ENCODE measurements at places on chromosomes 5 and 9.
A peak's percentile ranks its signal among the peaks of the same experiment; 100 is the strongest.

DNA sequence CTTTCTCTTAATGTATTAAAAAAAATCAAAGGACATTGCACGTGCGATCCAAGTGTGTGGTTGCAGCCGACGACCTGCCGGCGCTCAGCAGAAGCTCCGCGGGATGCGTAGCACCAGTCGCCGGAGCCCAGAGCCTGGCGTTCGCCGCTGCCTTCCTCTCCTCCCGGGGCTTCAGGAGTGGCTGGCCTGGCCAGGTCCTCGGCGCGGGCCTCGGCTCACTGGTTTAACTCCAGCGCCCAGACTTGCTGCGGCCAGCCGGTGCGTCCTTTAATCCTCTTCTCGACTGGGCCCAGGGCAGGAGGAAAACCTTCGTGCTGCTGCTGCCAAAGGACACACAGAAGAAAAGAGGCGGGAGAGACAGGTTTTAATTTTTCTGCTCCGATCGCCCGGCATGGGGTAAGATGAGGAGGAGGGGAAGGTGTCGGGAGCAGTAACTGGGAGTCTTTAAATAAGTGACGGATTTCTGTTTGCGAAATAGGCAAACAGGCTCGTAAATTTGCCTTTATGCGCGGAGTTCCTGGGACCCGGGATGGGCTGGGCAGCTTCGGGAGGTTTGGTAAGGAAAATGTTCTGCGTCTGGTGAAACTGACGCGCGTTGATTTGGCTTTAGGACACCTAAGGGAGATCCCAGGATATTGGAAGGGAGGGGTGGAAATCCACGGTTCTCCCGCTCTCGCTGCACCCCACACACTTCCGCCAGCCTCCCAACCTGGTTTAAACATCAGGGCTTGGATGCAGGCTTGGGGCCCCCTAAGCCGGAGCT is 2.3 kb downstream of the HAND1 start:
- DNase-seq, result peak; percentile 61

DNA sequence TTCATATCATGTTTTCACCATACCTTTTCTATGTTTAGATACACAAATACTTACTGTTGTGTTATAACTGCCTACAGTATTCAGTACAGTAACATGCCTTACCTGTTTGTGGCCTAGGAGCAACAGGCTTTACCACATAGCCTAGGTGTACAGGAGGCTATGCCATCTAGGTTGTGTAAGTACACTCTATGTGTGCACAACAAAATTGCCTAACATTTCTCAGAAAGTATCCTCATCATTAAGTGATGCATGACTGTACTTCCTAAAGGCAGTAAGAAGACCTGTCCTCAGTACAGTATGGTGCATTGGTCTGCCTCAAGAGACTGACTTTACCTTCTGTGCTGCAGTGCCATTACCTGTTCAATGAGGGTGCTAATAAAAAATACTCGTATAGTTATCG is 7.9 kb downstream of the TXN start:
- no peak for DNase-seq

DNA sequence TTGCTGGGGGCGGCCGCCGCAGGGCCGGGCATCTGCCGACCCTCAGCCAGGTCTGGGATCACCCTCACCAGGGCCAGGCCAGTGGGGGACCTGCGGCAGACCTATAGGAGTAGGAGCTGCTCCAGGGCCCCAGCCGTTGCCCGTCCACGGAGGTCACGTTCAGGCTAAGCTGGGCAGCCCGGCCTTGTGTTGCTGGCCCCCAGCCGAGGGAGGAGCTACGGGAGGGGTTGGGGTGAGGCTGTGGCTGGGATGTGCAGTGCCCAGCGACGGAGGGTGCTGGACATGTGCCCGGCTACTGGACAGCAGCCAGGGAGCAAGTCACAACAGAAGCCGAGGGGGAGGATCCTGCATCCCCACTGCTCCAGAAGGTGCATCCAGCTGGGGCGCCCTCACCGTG is 39.6 kb upstream of the SLC6A19 start:
- DNase-seq, result no peak

DNA sequence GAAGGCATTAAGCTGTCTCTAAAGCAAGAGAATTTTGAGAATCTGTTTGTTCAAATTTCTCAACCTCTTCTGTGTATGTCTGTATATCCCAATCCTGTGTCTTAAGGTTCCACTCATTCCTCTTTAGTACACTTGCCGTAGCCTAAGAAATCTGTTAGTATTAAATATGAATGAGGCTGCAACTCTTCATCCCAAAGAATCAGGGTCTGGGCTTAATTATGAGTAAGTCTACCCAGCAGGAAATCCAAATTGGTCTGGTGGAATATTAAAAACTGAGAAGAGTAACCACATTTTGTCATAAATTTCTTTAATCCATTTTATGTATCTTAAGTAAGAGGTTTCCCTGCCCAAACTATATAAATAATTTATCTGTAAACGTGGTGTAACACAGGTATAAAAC is 1171.2 kb downstream of the CDH12 start:
- no peak for DNase-seq

GRCh38 chr5:66518753-66519152 is 77.4 kb upstream of the MAST4 start:
- DNase-seq, result no peak

DNA sequence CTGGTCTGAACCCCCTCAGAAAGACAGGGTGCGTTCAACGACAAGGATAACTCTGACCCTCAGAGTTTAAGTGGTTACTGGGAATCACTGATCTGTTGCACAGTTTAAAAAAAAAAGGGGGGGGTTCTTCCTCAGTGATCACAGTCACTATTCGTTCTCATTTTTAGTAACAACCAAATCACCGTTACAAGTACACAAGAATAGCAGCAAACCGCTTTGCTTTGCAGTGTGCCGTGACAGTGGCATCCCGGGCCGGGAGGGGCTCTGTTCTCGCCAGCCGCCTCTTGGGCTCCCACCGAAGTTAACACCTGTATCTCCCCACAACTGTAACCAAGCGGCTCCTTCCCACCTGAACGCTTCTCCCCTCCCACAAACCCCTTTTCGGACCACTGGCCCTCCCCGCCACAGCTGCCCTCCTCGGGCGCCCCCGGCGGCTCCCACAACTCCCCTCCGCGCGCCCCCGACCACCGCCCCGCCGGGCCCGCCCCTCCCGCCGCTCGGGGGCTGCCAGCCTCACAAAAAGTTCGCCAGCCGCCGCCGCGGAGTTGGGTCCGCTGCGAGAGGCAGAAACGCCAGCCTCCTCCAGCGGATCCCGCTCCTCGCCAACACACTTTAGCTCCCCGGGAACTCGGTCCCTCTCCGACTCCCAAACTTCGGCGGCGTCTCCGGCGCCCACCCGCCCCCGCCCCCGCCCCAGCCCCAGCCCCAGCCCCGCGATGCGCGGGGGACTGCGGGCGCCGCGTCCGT is 1.2 kb downstream of the SSBP2 start:
- DNase-seq, result no peak

Measured in coronary artery (tissue), 2 donors.